ENCODE measurements at places on chromosomes 2 and 18. TPM values are rescaled to one million over a fixed set of nuclear protein-coding genes. Genes with fewer than 3 reads are reported as not detected.

Gene TMEM163
- not detected for polyA plus RNA-seq

Gene SLC38A11
- polyA plus RNA-seq: 0.44 TPM

GRCh38 chr2:104078431-104079157, 775.3 kb upstream of the POU3F3 start:
- no peak for DNase-seq

GRCh38 chr18:72180689-72181088, 363.5 kb downstream of the CBLN2 start:
- DNase-seq: no peak

DNA sequence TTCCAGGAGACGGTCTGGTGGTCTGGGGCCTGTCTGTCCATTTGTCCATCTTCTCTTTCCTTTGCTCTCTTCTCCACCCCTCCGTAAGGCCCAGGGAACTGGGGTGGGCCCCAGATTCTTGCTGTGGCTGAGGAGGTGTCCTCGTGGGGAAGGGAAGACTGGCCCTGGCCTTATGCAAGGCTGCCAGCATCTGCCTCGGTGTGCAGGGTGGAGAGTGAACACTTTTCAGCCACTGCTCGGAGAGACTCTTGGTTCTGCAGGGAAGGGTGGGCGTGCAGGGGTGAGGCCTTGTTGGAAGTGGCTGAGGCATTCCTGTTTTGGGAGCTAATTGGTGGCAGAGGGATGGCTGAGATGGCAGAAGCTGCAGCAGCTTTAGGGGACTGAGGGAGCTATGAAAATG, 23.0 kb downstream of the EMX1 start:
- no peak for DNase-seq

GRCh38 chr18:63245600-63245999, 74.0 kb downstream of the BCL2 start:
- no peak for DNase-seq

Measured in muscle of arm (tissue), 14 donors.